Upper lobe of right lung (tissue), 1 donor: ENCODE measurements at places on chromosomes 5 and 9. TPM values are rescaled to one million over a fixed set of nuclear protein-coding genes. Genes with fewer than 3 reads are reported as not detected.

DNA sequence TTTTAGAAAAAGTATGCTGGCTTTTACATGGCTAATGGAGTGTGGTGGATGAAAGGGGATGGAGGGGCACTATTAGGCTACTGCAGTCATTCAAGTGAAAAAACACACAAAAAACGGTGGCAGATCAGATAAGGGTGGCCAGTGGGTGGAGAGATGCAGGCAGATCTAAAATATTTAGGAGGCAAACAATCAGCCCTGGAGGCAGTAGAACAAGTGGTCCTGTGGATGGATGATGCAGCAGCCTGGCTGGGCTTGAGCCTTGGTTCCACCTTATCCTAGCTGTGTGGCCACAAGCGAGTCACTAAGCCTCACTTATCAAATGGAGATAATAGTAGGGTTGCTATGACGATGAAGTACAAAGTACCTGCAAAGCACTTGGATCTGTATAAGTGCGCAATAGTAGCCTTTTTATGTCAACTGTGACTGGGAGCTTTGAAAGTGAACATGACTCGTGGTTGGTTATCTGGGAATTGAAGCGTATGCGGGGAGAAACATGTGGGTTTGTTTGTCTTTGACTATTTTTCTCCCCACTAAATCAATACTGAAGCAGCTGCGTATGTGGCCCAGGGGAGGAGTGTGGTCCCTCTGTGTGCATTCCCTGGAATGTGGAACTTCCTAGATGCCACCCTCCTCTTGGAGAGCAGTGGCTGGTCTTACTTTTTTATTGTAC, 20.2 kb downstream of the NSG2 start:
- DNase-seq = no peak

- DNase-seq = no peak
Measured at GRCh38 chr9:89046832-89047231, 55.6 kb downstream of the S1PR3 start.

GRCh38 chr9:80789831-80790230, 899.5 kb downstream of the TLE1 start:
- DNase-seq = no peak

GRCh38 chr5:69312459-69313160, 20.0 kb downstream of the CCDC125 start:
- no peak for DNase-seq

DNA sequence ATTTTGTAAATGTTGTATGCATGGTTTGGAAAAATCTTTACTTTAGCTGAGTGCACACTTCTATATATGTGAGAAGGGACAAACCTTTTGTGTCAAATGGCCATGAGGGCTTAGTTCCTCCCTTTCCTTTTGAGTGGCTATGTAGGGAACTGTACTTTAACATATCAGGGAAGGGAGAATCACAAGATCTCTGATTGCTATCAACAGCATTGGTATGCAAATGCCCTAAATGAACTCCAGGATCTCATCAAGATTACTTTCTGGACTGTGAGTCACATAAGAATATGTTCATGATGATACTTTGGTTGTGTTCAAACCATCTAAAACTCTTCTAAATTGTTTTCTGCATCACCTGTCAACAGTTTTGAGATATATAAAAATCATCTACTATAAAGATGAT, 31.2 kb upstream of the MROH2B start:
- no peak for DNase-seq

- DNase-seq = no peak
Measured at GRCh38 chr5:43363445-43364152, 48.6 kb downstream of the CCL28 start.

DNA sequence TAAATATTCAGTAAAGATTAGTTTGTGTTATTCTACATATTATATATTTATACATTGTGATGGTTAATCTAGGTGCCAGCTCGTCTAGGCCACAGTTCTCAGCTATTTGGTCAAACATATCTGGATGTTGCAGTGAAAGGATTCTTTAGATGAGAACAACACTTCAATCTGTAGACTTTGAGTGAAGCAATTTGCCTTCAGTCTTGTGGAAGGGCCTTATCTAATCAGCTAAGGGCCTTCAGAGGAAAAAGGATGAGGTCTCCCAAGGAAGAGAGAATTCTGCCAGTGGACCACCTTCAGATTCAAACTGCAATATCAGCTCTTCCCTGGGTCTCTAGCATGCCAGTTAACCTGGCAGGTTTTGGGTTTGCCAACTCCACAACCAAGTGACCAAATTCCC, 112.0 kb downstream of the SH3TC2 start:
- no peak for DNase-seq

GRCh38 chr9:116057371-116057770, 96.2 kb upstream of the PAPPA start:
- no peak for DNase-seq

- DNase-seq = no peak
Measured at GRCh38 chr5:173622183-173623047, 6.0 kb upstream of the BOD1 start.

GRCh38 chr9:121658166-121658565, 6.7 kb downstream of the DAB2IP start:
- no peak for DNase-seq

GRCh38 chr5:101561018-101561417, 657.9 kb upstream of the ST8SIA4 start:
- DNase-seq = no peak

GRCh38 chr5:88398316-88398715, 129.7 kb upstream of the TMEM161B start:
- DNase-seq = no peak

- DNase-seq = no peak
Measured at GRCh38 chr9:93132287-93132927, 1.6 kb downstream of the NINJ1 start.

DNA sequence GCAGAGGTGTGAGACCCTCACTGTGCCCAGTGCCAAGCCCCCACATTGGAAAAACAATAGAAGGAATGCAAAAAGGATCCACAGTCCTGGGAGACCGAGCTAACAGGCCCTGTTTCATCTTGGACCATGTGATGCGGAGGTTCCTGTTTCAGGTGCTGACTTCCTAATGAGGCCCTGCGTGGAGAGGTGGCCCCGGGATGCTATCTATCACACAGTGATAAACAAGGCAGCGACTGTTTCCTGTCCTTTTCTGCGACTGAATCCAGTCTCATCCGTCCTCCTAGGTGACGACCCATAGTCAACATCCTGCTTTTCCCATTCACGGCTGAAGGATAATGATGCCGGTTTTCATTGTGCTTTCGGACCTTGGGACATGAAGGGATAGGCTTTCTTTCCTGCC, 56.4 kb upstream of the BOD1 start:
- no peak for DNase-seq

GRCh38 chr5:98333921-98334320, 439.5 kb upstream of the RGMB start:
- no peak for DNase-seq

DNA sequence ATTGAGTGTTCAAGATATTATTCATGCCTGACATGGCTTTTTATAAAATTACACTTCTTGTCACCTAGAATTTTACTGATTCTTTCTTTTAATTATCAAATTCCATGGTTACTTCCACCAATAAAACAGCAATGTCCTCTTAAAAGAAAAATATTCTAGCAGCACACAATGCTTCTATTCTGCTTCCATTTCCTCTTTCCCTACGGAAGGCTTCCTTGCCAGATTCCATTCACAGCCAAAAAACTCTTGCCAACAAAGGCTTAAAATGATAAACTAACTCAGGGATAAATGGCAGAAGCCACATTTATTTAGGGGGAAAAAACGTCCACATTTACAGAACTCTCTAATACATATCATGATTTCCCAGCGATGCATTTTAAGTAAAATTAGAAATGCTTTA, 111.6 kb downstream of the CTNND2 start:
- DNase-seq = no peak

The ANKRD18A gene
- total RNA-seq = 1.0 TPM

The RANBP3L gene
- 7.1 TPM for total RNA-seq

The SMIM3 gene
- 28.3 TPM for total RNA-seq

The N4BP3 gene
- 5.2 TPM for total RNA-seq
